Activated naive CD4-positive, alpha-beta T cell treated with anti-CD3 and anti-CD28 coated beads for 36 hours (primary cell): ENCODE measurements at places on chromosomes 13 and 19.

GRCh38 chr13:18954254-18954653, 227.4 kb downstream of the TUBA3C start:
- no peak for DNase-seq

DNA sequence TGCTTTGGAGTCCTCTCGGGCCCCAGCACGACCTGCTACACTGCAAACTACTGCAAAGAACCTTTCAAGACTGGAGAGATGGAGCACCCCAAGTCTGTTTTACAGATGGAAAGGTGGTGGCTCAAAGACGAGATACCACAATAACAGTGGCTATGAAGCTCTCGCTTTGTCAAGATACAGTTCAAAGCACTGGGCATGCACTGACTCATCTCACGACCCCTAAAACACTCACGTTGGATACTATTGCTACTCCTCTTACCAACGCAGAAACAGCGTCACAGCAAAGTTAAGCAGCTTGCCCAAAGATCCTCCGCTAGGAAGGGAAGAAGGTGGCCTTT, 24.0 kb upstream of the LAIR1 start:
- DNase-seq, result no peak

DNA sequence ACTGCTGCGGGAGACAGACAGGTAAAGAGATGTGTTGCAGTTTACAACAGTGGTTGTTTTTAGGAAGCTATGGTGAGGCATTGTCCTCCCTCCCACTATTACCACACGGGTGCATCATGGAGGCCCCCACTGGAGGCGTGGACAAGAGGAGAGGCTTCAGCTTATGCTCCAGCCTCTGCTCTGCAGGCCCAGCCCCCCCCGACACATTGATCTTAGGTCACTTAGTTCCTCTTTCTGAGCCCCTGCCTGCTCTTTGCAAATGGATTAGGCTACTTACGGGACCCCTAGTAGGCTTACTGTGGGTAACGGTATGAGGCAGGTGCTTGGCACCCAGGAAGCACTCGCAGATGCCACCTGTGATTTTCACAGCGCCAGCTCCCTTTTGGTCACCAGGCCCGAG, 123.9 kb downstream of the SLC7A1 start:
- DNase-seq, result no peak

DNA sequence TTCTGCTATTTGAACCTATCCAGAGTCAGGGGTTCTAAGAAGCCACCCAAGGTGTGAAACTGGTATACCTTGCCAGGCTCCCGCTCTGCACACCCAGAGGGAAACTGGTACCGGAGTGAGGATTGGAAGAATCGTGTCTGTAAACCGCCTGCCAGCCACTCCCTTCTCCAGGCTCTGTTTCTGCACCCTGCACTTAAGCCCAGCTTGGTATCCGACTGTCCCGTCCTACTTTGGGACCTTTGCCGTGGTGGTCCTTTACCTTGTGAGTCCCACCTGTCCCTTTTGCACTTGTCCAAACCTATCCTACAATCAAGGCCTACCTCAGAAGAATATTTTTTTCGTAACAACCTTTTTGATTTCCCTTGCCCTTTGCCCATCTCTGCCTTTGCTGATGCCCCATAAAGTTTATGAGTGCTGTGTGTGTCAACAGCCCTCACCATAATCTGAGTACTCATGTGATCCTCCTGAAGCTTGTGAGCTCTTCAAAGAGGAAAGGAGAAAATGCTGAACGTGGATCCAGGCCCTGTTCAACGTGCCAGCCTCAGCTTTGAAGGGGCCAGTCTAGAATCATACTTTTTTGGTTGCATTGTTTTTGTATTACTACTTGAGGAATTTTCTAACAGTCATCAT, 44.7 kb downstream of the GARRE1 start:
- no peak for DNase-seq

GRCh38 chr19:14686411-14686810, 3.4 kb upstream of the ZNF333 start:
- peak; percentile 51 for DNase-seq

DNA sequence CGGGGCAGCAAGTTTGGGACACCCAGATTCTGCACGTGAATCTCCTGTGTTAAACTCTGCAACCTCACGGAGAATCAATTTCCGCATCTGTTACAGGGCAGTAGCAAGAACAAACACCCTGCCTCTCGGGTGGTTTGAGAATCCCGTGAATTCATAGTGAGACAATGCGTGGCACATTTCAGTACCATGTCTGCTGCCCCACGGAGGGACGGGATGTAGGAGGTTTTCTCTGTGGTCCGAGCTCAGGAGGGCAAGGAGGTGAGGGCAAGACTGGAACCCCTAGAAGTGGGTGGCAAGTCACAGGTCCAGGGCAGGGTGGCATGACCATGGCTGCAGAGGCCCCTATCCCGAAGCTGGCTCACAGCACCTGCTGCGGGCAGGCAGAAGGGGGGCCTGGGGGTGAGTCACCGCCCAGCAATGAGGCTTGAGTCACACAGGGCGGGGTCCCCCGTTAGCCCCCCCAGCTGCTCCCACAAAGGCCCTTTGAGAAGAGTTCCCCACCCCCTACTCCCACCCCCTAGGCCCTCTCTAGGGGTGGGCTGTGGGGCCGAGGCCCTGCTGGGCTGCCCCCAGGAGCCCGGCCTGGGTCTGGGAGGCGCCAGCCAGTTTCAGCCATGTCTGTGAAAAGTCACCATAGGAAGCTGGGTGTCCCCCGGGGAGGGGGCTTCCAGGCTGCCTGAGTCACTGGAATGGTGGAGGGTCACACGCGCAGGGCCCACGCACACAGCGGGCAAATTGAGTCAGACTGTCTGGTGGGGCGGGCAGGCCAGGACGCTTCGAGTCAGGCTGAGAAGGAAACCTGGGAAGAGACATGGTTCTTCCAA, 25.8 kb upstream of the NANOS3 start:
- DNase-seq, result peak; percentile 50

DNA sequence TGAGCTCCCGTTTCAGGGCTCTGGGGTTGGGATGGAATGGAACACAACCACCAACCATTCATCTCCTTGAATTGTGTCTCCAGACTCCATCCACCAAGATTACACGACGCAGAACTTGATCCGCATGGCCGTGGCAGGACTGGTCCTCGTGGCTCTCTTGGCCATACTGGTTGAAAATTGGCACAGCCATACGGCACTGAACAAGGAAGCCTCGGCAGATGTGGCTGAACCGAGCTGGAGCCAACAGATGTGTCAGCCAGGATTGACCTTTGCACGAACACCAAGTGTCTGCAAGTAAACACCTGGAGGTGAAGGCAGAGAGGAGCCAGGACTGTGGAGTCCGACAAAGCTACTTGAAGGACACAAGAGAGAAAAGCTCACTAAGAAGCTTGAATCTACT, 15.5 kb downstream of the FCAR start:
- DNase-seq, result no peak

- peak; percentile 15 for DNase-seq
Observed at GRCh38 chr19:11453468-11454341, 18.3 kb downstream of the PRKCSH start.

DNA sequence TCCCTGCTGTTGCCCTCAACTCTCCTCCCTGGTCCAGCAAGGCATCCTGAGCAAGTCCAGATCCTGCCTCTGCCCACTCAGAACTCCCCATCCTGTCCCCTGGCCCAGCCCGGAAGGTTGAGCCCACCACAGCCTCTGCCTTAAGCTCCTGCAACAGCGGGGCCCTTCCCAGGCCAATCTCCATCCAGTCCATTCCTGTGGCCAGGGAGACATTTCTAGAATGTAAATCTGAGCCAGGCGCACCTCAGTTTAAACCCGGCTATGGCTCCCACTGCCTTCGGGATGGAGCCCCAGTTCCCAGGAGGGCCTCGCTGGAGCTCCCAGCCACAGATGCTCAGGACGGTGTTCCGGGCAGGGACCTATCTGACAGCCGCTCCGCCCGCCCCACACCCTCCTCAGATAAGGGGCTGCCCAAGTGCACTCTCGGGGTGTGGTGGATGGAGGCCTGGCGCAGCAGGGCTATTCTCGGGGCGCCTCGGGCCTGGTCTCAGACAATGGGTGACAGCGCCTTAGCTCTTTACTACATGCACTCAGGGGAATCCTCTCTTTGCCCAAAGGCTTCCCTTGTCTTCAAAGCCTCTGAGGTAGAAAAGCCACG, 5.3 kb downstream of the TRAPPC6A start:
- no peak for DNase-seq

DNA sequence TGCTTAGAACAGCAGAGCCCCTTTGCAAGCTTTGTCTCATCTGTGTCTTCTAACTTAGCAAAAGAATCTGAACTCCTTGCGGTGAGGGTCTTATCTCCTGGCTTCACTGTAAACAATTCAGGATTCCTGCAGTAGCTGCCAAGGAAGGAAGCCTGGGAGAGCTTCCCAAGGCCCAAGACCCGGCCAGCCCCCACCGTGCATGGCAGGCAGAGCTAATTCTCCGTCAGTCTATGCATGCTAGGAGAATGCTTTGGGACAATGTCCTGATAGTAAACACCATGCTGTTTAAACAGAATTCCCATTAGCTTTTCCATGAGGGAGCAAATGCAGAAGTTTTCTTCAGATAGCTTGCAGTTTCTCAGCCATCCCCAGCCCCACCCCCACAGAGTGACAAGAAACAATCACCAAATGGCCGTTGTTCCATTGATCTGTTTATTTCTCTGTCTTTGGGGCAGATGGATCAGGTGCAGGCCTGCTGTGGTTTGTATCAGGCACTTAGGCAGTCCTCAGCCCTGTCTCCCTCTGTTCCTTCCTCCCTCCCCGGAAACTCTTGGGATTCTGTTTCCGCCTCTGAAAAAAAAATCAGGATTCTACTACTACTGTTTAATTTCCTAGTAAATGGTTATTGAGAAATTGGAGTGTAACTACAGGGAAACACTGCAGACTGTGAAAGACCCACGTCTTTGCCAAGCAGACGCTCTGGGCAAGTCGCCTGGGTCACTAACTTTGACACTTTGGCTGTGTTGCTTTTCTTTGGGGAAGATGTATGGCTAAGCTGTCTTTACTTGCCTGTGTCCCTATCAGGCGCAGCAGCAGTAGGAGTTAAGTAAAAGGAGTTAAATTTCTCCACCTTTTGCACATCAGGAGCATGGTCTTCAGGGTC, 40.7 kb upstream of the SPATA13 start:
- no peak for DNase-seq

DNA sequence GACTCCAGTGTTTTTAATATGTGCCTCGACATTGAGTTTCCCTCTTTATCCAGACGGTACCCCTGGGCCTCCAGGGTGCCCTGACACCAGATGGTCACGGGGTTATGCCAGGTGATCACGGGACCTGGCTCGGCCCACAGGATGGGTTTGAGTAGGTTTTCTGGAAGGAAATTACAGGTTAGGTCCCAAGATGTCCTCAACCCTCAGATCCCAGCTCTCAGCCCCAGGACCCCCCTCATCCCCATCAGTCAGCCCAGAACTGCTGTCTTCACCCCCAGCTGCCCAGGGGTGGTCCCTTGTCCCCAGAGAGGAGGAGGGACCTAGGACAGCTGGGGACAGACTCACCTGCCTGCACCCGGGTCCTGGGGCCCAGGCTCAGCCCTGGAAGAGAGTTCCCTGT, 441 bp downstream of the LILRA4 start:
- DNase-seq, result no peak

DNA sequence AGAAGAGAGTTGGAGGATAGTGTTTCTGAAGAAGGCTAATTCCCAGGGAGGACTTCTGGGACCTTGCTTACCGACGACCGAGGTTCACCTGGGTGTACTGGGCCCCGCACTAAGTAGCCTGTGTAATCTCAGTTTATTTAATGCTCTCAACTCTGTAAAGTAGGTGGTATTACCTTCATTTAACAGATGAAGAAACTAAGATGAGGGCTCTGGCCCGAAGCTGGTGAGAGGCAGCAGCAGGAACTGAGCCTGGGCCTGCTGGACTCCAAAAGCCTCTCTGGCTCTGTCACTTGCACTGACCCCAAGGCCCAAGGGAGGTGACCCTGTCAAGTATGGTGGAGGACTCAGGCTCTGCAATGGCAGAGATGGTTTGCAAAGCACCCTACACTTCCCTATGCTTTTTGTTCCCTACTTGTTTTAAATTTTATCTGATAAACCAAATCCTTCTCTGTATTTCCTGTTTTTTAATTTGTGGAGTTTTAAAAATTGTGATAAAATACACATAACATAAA, 50.6 kb downstream of the GGACT start:
- no peak for DNase-seq

- no peak for DNase-seq
Observed at GRCh38 chr13:94999871-95000270, 287.5 kb upstream of the SOX21 start.

DNA sequence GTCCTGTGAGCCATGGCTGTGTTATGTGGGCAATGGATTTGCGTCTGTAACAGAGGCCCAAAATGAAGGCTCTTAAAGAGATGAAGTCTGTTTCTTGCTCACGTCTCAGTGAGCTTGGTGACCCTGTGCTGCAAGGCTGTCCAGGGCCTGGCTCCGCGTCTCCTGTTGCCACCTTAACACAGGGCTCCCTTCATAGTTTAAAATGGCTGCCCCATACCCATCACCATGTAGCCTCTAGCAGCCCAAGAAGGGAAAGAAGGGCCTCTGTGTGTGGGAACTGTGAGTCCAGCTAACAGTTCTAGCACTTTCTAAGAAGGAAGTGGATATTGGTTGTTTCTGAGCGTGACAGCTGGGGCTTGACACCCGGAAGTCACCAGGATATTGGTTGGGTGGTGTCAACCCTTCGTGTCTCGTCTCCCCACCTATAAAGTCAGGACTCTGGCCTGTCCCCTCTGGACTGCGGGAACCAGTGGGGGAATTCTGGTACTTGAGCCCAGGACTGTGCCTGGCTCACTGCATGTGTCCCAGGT, 20.9 kb downstream of the TMED1 start:
- no peak for DNase-seq

GRCh38 chr19:3034656-3035541, 5.8 kb upstream of the TLE2 start:
- peak; percentile 77 for DNase-seq

GRCh38 chr13:113855931-113856715, 7.8 kb downstream of the GAS6 start:
- DNase-seq, result no peak

GRCh38 chr13:46913757-46914156, 16.9 kb upstream of the HTR2A start:
- no peak for DNase-seq

GRCh38 chr19:35750167-35750566, 1.8 kb downstream of the LIN37 start:
- DNase-seq, result no peak

DNA sequence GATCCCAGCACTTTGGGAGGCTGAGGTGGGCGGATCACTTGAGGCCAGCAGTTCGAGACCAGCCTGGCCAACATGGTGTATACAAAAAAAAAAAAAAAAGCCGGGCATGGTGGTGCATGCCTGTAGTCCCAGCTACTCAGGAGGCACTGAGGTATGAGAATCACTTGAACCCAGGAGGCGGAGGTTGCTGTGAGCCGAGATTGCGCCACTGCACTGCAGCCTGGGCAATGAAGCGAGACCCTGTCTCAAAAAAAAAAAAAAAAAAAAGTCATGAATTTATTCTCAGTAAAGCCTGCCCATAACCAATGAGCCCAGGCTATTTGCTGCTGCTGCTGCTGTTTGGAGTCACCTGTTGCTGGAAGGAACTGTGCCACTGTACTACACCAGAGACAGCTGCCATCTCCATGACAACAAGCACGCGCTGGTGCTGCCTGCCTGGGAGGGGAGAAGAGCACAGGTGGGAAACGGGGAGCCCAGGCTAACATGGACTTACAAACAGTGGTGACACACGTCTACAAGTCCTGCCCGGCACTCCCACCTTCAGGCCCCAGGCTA, 11.3 kb downstream of the ZFR2 start:
- no peak for DNase-seq
